ENCODE measurements at places on chromosomes 7 and 10. TPM values are rescaled to one million over a fixed set of nuclear protein-coding genes. Genes with fewer than 3 reads are reported as not detected.

- H3K36me3 ChIP-seq = peaks cover 71% of the 10 kb centered on the region
- no peak for DNase-seq
- H3K27ac ChIP-seq = peak overlapping the region; percentile 87
These were observed 53.9 kb upstream of the EFCAB10 start for GRCh38 chr7:105635197-105635596.

GRCh38 chr7:15228831-15229230, 326.3 kb upstream of the DGKB start:
- no peaks in the 10 kb centered on the region for H3K27me3 ChIP-seq
- no peak overlapping the region for H3K4me3 ChIP-seq
- no peaks in the 10 kb centered on the region for H3K4me1 ChIP-seq
- H3K36me3 ChIP-seq = peaks cover 8% of the 10 kb centered on the region

DNA sequence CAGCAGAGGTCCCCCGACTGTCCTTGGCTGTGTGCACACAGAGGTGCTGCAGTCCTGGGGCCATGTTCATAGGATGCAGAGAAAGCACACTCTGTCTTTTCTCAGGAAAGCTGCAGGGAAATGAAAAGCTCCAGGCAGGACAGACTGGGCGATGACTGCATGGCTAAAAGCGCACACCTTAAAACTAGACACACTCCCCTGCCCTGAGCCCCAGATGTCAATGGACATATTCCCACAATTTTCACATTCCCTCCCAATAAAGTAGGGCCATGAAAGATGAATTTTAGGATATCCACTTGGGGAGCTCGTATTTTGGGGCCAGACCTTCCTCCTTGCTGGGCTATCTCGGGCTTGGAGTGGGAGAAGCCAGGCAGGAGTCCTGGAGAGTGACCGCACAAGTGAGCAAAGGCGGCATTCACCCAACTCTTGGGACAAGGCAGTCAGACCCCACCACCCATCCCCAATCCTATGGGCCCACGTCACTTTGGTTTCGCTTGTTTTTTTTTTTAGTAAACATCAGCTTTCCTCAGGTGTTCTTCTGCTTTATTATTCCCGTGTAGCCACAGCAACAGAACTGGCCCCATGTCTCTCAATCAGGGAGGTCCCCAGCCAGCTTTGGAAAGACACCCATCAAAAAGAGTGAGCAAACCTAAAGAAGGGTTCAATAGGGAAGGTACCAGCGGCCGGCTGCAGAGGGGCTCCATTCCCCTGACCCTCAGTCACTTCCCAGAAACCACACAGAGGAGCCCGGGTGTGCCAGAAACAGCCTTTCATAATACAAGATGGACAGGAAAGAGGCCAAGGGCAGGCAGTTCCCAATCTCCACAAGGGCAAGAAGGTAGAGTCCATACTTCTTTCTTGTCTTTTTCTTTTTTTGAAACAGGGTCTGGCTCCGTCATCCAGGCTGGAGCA, 12.7 kb downstream of the GPRIN2 start:
- no peak overlapping the region for H3K27ac ChIP-seq
- H3K4me3 ChIP-seq = no peak overlapping the region
- H3K36me3 ChIP-seq = no peaks in the 10 kb centered on the region
- DNase-seq = peak; percentile 10
- H3K4me1 ChIP-seq = peaks cover 22% of the 10 kb centered on the region

DNA sequence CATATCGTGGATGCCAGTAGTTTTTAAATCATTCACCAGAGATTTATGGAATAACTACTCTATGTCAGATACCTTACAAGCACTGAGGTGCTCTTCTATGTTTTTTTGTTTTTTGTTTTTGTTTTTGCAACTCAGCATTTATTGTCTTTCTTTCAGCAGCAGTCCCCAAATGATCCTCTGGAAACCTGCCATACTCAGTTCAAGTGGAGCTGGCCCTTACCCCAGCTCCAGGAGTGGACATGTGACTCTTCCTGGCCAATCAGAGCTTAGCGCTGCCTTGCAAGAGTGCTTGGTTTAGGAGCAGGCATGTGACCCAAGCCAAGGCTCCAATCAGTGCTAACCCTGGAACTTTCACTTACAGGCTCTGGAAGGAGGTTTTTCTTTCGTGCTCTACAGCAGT, 356.6 kb upstream of the ZMIZ1 start:
- no peak overlapping the region for H3K27ac ChIP-seq
- no peaks in the 10 kb centered on the region for H3K4me1 ChIP-seq
- H3K36me3 ChIP-seq = no peaks in the 10 kb centered on the region

DNA sequence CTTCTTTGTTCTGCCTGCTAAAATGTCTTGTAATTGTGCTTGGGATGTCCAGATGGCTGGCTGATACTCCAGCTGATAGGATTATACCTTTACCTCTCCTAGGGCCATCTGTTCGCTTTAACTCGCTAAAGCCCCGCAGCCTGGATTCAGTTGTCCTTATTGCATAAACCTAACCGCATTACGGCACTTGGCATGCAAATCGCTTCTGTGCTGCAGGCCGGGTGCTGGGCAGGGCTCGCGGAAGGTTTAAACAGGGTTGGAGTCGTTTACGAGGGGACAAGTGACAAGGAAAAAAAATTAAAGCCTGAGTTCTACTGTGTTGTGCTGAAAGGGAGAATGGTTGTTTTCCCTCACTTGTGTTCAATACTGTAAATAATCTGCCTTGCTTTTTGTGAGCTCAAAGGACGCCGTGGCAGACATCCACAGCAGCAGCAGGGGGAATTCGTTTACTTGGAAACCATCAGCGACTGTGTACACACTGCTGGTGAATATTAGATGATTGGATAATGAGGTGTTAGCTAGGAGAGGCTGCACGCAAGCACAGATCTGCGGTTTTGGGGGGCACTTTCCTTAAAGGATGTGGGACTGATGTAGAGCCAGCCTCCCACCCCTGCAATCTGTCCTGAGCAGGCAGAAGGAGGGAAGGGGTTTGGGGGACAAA, 93.0 kb downstream of the EBF3 start:
- H3K27ac ChIP-seq = 0 out of 2 replicates have a peak overlapping the region, but pooled peaks have one; percentile 21
- no peaks in the 10 kb centered on the region for H3K36me3 ChIP-seq
- peaks cover 48% of the 10 kb centered on the region for H3K4me1 ChIP-seq
- no peak for DNase-seq
- H3K27me3 ChIP-seq = no peaks in the 10 kb centered on the region
- no peak overlapping the region for H3K4me3 ChIP-seq

GRCh38 chr7:71339924-71340323, 208.0 kb downstream of the GALNT17 start:
- H3K4me3 ChIP-seq = no peak overlapping the region
- no peak for DNase-seq
- no peaks in the 10 kb centered on the region for H3K27me3 ChIP-seq
- peaks cover 41% of the 10 kb centered on the region for H3K4me1 ChIP-seq

DNA sequence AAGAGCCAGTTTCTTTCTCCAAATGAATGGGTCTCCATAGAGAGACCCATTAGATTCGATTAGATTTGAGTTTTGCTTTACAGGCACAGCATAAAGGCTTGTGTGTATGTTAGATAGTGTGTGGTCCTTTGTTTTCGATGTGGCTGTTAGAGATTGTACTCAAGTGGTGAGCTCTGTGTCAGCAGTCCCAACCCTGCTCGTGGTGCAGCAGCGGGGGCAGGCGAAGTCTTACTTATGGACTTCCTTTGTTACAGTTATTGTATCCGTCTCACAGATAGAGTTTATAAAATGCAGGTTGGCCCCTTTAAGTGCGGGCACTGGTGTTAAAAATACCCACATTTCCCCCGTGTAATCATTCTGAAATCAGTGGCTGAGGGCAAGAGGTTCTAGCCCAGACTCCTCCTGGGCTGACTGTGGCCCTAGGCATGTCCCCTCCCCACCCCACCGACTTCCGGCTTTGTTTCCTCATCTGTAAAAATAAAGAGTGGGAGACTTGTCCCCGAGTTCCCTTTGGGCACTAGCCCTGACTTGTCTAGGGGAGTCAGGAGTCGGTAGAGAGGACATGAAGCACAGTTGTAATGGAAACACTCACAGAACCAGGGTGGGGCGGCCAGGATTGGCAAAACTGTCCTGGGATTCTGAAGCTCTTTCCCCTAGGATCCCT, 28.6 kb downstream of the MTURN start:
- H3K36me3 ChIP-seq = no peaks in the 10 kb centered on the region
- H3K4me1 ChIP-seq = peaks cover 76% of the 10 kb centered on the region
- H3K27ac ChIP-seq = peak overlapping the region; percentile 13
- DNase-seq = no peak

DNA sequence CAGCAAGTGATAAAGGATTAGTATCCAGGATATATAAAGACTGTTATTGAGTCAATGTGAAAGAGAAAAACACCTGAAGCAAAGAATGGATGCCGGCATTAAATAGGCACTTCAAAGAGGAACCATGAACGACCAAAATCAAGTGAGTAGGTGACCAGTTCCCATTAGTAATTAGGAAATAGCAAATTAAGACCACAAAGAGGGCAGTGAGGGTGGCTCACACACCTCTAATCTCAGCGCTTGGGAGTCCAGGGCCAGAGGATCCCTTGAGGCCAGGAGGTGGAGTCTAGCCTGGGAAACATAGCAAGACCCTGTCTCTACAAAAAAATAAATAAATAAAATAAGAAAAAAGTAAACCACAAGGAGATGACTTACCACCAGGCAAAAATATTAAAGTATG, 1.5 kb upstream of the ANTXRL start:
- H3K36me3 ChIP-seq = no peaks in the 10 kb centered on the region
- no peak for DNase-seq
- peak overlapping the region; percentile 66 for H3K4me3 ChIP-seq
- peaks cover 23% of the 10 kb centered on the region for H3K4me1 ChIP-seq
- H3K27me3 ChIP-seq = peaks cover 53% of the 10 kb centered on the region
- H3K27ac ChIP-seq = no peak overlapping the region

- no peak overlapping the region for H3K4me3 ChIP-seq
- no peak overlapping the region for H3K27ac ChIP-seq
- no peaks in the 10 kb centered on the region for H3K36me3 ChIP-seq
- no peaks in the 10 kb centered on the region for H3K27me3 ChIP-seq
These were observed 229.0 kb downstream of the STK31 start for GRCh38 chr7:23938937-23939552.

DNA sequence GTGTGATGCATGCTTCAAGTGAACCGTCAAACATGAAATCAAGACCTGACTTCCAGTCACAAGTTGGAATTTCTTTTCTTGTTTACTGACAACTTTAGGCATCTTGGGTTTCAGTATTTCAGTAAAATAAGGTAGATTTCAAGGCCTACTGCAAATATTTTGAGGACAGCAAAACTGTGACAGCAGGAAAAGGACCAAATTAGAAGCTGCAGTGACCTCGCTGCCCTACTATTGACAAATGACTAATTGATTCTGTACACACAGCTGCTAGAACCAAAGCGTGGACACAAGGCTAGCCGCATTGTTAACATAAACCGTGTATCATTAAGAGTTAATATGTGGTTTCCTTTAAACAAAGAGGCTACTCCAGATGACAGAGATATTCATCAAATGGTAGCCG, 105.7 kb upstream of the SEC61G start:
- H3K27ac ChIP-seq = no peak overlapping the region
- H3K4me3 ChIP-seq = no peak overlapping the region
- H3K27me3 ChIP-seq = no peaks in the 10 kb centered on the region
- no peaks in the 10 kb centered on the region for H3K36me3 ChIP-seq

DNA sequence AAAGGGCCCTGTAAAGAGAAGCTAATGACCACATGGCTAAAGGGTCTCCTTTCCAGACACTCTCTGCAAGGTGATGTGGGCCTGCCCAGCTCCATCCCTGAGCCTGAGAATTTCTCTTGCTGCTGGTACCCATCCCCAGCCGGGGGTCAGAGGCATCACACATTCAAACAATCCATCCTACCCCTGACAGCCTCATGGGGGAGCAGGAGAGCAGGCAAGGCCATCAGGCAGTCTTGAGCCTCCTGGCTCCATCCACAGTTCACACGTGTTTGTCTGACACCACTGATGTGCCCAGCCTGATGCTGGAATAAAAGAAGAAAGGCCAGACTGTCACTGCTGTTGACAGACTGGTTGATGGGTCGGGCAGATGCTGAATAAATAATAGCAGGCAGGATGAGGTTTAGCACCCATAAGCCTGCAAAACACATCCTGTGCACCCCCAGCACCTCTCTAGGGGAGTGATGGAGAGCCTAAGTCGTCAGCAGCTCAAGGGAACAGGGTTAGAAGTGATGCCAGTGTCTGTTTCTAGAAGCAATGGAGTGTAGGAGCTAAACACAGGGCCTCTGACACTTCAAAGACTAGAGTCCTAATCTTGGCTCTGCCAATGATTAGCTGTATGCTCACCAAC, 43.5 kb downstream of the TLL2 start:
- DNase-seq = peak; percentile 73
- no peak overlapping the region for H3K27ac ChIP-seq
- no peaks in the 10 kb centered on the region for H3K27me3 ChIP-seq

- peaks cover 1% of the 10 kb centered on the region for H3K36me3 ChIP-seq
- H3K27ac ChIP-seq = no peak overlapping the region
- no peak for DNase-seq
- H3K4me1 ChIP-seq = no peaks in the 10 kb centered on the region
- H3K4me3 ChIP-seq = no peak overlapping the region
- H3K27me3 ChIP-seq = peaks cover 11% of the 10 kb centered on the region
These were observed 30.0 kb upstream of the TES start for GRCh38 chr7:116180302-116180701.

DNA sequence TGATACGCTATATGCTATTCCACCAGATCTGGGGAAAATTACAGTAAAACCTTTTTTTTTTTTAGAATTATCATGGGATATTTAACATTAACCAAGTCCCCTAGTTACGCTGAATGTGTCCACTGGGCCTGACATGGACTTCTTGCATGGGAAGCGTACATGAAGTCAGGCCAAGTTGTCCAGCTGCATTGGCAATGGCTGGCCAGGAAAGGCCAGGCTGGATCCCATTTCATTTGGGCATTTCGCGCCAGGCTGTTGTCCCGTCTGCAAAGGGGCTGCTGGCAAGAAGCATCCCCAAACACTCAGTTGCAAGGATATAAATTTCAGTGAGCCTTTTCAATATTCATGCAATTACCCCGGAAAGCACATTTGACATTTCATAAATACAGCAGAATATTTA, 933.3 kb downstream of the GRID1 start:
- no peak overlapping the region for H3K4me3 ChIP-seq
- no peaks in the 10 kb centered on the region for H3K36me3 ChIP-seq
- no peak for DNase-seq
- no peaks in the 10 kb centered on the region for H3K4me1 ChIP-seq
- H3K27me3 ChIP-seq = peaks cover 2% of the 10 kb centered on the region

- no peak overlapping the region for H3K27ac ChIP-seq
- no peak overlapping the region for H3K4me3 ChIP-seq
- peak; percentile 73 for DNase-seq
- H3K4me1 ChIP-seq = no peaks in the 10 kb centered on the region
- H3K36me3 ChIP-seq = no peaks in the 10 kb centered on the region
These were observed 15.5 kb upstream of the CRTAC1 start for GRCh38 chr10:98045785-98046389.

Gene TMEM270
- not detected for total RNA-seq

Gene NRCAM
- 2.9 TPM for total RNA-seq

Gene TMEM196
- total RNA-seq = 0.42 TPM

Gene CUBN
- 0.46 TPM for total RNA-seq

Gene PRSS37
- not detected for total RNA-seq

Gene SHTN1
- 9.9 TPM for total RNA-seq

Gene PDE1C
- total RNA-seq = 0.55 TPM

Gene MOGAT3
- 0.81 TPM for total RNA-seq

Gene DOCK4
- 13.3 TPM for total RNA-seq

Gene POLR1F
- 19.2 TPM for total RNA-seq

Gene SEMA3E
- 2.5 TPM for total RNA-seq

All from WTC11 (cell line).